ENCODE measurements at places on chromosomes 5 and 9.

DNA sequence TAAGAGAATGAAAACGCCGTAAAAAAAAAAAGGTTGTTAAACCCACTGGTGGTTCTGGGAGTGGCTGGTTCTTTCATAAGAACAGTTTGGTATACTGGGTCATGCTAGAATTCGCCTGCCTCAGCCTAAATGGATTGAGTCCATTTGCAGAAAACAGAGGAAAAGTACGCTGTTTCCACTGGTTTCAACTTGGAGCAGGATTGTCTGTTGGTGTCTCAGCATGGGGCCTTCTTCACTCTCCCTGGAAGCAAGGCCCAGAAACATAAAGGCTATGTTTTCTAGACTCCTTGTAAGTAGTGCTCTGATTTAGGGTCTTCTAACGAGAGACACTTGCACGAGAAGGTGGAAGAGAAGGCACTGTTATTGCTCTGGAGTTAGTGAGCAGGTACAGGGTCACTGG lies 116.9 kb upstream of the MTAP start:
- no peak for DNase-seq

DNA sequence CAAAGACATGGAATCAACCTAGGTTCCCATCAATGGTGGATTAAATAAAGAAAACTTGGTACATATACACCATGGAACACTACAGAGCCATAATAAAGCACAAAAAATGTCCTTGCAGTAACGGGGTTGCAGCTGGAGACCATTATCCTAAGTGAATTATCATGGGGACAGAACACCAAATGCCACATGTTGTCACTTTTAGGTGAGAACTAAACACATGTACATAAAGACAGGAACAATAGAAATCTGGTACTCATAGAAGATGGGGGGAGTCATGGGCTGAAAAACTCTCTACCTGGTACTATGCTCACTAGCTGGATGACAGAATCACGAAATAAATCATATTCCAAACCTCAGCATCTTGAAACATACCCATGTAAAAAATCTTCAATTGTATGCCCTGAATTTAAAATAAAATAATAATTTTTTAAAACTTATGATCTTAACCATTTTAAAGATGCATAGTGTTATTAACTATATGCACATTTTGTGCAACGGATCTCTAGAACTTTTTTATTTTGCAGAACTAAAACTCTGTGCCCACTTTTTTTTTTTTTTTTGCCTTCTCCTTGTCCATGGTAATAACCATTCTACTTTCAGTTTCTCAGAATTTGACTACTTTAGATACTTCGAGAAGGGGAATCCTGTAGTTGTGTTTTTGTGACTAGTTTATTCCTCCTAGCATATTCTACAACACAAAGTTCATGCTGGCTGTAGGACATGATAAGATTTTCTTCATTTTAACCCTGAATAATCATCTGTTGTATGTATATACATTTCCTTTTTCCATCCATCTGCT lies 1081.6 kb upstream of the ACO1 start:
- no peak for DNase-seq

- DNase-seq: no peak
Measured at GRCh38 chr5:30604648-30605262, 588.7 kb upstream of the CDH6 start.

- no peak for DNase-seq
Measured at GRCh38 chr9:129436751-129437625, 183.9 kb downstream of the C9orf50 start.

- no peak for DNase-seq
Measured at GRCh38 chr5:174157048-174157447, 111.5 kb downstream of the NSG2 start.

DNA sequence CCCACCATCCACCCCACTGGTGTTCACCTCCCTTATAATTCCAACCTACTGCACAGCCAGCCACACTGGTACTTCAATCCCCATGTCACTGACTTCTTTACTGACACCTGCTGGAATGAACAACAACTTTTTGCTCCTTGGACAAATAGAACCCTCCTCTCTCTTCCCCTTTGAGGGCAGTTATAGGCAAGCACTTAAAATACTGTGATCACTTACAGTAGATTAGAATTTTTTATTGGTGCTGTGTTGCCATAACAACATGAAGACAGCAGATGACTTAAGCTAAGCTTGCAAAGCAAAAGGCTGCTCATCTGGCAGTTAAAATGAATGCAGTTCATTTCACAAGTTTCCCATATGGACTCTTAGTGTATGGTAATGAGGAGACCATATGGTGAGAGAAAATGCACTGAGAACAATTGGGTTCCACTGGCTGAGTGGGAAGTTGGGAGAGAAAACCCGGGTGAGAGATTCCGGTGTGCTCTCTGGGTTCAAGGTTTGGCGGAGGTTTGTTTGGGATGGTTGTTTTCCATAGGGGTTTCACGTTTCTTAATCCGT lies 374.3 kb downstream of the EBF1 start:
- DNase-seq: no peak

GRCh38 chr5:6598351-6598900 lies 34.4 kb downstream of the NSUN2 start:
- no peak for DNase-seq

- no peak for DNase-seq
Measured at GRCh38 chr9:125929846-125930245, 182.7 kb downstream of the PBX3 start.

GRCh38 chr9:93451849-93452709 lies 594 bp downstream of the FAM120A start:
- no peak for DNase-seq

GRCh38 chr5:171640480-171640879 lies 145.1 kb upstream of the SMIM23 start:
- no peak for DNase-seq

- DNase-seq: no peak
Measured at GRCh38 chr5:172744123-172745104, 26.6 kb downstream of the DUSP1 start.

GRCh38 chr9:134462318-134462717 lies 136.1 kb downstream of the RXRA start:
- DNase-seq: no peak

GRCh38 chr5:37640088-37640487 lies 199.8 kb downstream of the GDNF start:
- DNase-seq: no peak

DNA sequence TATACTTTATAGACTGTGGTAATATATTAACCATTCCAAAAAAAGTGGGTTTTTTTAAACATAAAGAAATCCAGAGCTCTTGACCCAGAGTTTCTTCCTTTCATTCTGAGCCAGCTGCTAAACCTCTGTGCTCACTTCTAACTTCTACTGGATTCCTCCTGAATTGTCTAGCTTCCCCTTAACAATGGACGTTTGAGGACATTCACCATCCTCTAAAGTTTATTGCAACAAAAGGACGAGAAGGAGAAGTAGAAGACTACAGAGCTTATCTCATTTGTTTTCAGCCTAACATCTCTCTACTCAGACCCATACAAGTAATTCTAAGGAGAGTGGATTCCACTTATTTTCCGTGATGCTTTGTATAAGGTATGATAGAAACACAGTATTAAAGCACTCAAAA lies 284.2 kb downstream of the MAST4 start:
- no peak for DNase-seq

DNA sequence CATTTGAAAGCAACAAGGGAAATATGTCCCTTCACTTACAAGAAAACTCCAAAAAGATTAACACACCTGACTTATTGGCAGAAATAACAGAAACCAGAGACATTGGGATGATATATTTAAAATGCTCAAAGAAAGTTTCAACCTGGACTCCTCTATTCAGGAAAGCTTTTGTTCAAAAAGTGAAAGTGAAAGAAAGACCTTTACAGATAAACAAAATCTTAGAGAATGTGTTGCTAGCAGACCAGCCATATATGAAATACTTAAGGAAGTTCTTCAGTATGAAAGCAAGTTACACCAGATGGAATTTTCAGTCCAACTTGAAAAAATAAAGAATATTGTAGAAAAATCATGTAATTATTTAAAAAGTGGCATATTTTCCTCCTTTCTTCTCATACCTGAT lies 1075.1 kb downstream of the NR2F1-AS1 start:
- no peak for DNase-seq

DNA sequence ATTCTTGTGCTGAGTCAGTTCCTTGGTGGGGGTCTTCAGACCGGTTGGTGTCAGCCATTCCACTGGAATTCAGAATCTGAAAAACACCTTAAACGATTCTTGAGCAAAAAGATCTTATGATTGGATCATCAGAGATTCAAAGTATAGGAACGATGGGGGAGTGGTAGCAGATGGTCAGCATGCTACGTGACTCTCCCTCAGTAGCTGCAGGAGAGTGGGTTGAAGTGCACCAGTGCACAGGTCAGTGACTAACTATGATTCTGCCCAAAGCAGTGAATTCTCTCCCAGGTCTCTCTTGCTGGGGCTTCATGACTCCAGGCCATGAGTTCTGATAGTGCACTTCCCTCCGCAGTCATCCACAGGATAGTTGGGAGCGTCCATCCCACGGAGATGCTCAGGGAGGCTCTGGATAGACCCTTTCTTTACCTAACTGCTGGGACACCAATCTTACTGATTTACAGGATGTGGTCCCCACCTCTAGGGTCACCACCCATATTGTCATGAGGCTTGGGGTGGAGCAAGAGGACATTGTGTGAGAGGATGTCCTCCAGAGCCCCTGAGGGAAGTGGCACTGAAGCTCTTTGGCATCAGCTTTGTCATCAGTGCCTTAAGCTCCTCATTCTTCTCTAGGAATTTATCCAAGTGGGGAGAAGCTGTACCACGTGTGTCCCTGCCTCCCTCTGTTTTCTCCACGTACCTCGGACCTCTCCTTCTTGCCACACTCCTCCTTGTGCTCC lies 62.0 kb downstream of the RASGRF2 start:
- DNase-seq: no peak

GRCh38 chr5:10521466-10522223 lies 42.2 kb upstream of the ANKRD33B start:
- peak; percentile 82 for DNase-seq

- no peak for DNase-seq
Measured at GRCh38 chr5:14937254-14937653, 65.7 kb upstream of the ANKH start.

DNA sequence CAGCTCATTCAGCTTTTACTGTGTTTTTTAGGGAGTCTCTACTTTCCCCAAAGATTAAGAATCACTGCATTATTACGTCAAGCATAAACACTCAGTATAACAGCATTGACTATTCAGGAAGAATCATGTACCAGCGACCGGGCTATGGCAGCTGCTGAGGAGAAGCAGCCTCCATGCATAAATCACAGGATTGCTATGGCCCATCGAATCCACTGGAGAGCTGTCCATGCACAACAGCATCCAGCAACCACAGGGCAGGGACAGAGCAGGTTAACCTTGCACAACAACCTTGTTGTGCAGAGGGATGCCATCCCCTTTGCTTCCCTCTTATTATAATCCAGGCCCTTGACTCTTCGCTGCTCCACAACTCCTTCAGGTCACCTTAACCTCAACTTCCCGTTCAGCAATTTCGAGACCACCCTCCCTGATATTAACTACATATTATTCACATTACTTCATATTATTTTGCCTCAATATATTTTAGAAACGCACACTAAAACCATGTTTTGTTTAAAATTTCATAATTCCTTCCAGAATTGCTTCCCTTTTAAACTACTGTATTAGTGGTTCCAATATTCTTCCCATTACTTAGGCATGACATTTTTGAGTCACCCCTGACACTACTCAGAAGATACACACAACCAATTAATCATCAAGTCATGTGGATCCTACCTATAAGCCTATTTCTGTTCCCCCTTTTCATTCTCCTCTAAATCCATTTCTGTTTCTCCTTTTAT lies 991 bp downstream of the IARS1 start:
- DNase-seq: no peak

- DNase-seq: no peak
Measured at GRCh38 chr5:63351164-63351563, 611.1 kb downstream of the HTR1A start.

DNA sequence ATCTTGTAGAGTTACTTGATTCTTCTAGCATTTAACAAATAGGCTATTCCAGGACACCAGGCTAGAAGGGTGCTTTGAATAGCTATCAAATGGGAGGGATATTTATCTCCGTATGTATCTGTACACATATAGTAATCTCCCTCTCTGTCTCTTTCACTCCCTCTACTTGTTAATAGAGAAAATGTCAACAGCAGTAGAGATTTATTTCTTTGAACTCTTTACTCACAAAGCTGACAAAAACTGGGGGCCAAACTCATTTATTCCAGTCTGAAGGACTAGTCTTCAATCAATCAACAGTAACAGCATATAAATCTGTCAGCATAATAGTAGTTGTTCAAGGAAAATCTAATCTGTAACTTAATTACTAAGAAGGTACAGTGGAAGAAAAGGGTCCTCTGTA lies 78.2 kb upstream of the FER start:
- DNase-seq: no peak

GRCh38 chr5:50575740-50576139 lies 90.7 kb upstream of the PARP8 start:
- DNase-seq: no peak

- DNase-seq: no peak
Measured at GRCh38 chr9:21144603-21145002, 3.0 kb upstream of the IFNW1 start.

- DNase-seq: no peak
Measured at GRCh38 chr5:142486020-142486419, 161.2 kb upstream of the SPRY4 start.

DNA sequence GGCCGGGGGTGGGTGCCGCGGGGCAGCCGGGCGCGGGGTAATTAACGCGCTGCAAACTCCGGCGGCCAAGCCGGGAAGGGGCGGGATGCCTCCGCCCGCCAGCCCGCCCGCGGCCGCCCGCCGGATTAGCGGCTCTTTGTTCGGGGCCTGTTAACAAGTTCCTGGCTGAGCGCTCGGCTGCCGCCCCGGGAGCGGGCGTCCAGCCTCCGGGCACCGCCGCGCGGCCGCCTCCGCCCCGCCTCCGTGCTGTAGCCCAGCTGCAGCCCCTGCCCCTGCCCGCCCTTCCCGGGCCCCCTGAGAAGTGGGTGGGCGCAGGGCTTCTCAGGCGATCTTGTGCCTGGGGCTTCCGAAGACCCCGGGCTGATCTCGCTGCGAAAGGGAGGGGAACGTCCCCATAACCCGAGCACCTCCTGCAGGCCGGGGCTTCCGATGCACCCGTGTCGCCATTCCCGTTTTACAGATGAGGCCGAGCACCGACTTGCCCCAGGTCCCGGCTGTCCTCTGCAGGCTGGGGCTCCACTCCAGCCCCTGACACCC lies 7.5 kb downstream of the UNC5A start:
- no peak for DNase-seq

DNA sequence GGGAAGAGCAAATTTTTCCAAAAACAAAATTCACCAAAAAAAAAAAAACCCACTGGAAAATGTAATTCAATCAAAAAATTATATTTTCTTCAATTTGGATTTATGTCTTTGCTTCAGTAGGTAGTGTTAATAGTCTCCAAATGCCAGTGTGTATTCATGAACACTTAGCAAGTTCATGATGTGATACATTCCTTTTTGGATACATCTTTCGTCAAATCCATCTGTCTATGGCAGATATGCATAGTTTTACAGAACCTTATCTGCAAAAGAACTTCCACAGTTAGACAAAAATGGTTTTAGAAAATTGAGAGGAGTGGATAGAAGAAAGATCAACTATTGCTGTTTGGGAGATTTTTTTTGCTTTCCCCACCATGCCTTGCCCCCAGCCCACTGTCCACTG lies 214.6 kb downstream of the DEPDC1B start:
- no peak for DNase-seq

All from mesenteric fat pad (tissue), 1 donor.